ENCODE measurements at places on chromosomes 3 and 15. TPM values are rescaled to one million over a fixed set of nuclear protein-coding genes. Genes with fewer than 3 reads are reported as not detected.

EPHA3 gene
- total RNA-seq, result not detected

CGNL1 gene
- total RNA-seq, result 0.13 TPM

CCDC33 gene
- not detected for total RNA-seq

SLC35G2 gene
- total RNA-seq, result 0.29 TPM

DNAH12 gene
- 0.12 TPM for total RNA-seq

ASTE1 gene
- 21.4 TPM for total RNA-seq

DNA sequence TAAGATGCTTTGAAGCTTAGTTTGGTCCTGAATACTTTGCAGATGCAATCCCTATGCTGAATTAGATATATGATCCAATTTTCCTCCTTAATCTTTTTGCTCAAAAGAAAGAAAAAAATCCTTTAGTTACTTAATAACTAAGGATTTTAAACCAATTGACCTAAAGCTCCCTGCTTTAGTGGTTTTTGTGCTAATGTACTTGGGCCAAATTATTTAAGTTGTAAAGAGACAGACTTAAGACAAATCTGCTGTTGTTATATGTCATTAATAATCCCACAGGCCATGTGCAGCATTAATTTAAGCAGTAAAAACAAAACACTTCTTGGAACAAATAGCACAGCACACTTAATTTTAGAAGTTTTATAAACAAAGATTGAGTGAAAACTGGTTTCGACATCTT lies 776.1 kb upstream of the SEMA6D start:
- no peak for DNase-seq

GRCh38 chr3:66390013-66390412 lies 110.8 kb downstream of the LRIG1 start:
- DNase-seq, result no peak

GRCh38 chr3:73213896-73214295 lies 152.4 kb downstream of the EBLN2 start:
- no peak for DNase-seq

- DNase-seq, result no peak
Measured at GRCh38 chr3:151225040-151225975, 22.3 kb upstream of the GPR171 start.

GRCh38 chr15:76201536-76202255 lies 109.6 kb downstream of the ETFA start:
- DNase-seq, result no peak

- no peak for DNase-seq
Measured at GRCh38 chr15:91496754-91497691, 356.5 kb upstream of the SLCO3A1 start.

GRCh38 chr3:13123013-13123654 lies 49.9 kb upstream of the IQSEC1 start:
- no peak for DNase-seq

Measured in T-cell (primary cell).